Pancreas (tissue), 10 donors: ENCODE measurements at places on chromosomes 6 and 20. TPM values are rescaled to one million over a fixed set of nuclear protein-coding genes. Genes with fewer than 3 reads are reported as not detected.

DNA sequence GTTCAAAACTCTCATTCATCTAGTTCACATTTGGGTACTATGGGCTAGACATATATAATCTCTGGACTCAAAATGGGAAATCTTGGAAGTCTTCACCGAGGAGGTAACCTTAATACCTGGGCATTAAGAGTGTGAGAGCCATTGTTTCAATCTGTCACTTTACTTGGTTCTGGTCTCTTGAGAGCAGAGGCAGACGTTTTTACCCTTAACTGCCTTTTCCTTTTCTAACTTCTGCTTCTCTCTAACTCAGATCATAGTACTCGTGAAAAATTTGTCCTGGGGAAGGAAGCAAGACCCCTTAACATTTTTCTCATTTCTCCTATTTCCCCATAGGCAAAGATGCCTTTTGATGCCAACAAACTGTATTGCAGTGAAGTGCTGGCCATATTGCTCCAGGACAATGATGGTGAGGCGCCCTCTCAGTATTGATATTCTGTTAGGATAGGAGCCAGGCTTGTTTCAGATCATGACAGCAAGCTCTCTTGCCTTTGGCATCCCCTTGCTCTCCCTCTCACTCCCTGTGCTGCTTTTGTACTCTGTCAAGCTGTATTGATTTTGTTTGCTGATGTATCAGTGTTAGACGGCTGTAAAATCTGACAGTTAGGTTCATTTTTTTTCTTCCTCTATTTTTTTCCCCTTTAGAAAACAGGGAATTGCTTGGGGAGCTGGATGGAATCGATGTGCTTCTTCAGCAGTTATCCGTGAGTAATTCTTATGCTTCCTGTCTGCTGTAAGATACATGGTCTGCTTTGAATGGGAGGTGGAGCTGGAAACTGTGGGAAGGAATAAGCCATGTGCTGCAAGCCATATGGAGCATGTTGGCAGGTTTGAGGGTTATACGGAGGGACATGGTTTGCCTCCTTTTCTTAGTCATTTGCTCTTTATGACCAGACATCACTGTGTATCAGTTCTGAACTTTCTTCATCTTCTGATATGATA, 83.5 kb downstream of the CTNNBL1 start:
- DNase-seq, result no peak

GRCh38 chr6:39189915-39190544, 39.2 kb downstream of the KCNK5 start:
- DNase-seq, result no peak

DNA sequence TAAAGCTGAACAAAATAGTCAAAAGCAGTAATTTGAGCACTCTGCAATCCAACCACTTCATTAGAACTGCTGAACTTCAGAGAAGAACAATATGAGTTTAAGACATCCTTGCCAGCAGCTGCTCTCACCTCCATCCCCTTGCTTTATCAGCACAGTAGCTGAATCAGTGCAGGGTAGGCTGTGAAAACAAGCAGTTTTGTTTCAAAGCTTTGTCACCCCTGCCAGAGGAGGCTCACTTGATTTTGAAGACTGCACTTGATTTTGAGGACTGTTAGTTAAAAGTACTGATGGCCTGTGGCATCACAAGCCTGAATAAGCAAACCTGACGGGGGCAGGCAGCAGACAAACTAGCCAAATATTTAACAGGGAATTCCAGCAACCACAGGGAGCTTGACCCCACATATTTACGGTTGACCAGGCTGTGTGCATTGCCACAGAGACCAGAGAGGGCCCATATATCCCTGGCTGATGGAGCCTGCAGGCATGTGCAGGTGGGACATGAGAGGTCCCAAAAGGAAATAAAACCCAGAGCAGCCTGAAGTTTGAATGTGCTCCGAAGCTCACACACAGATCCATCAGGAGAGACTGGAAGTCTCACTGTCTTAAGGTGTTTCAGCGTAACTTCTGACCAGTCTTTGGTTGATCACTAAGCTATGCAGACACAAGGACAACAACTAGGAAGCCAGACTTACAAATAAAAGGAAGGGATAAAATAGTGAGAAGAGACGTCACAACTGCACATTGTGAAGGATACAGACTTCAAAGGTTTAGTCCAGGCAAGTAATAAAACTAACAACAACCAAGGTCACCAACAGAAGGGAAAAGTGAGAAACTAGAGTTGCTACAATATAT, 97.4 kb downstream of the PDSS2 start:
- DNase-seq, result no peak

- DNase-seq, result no peak
Observed at GRCh38 chr20:54601831-54602515, 126.6 kb downstream of the DOK5 start.

DNA sequence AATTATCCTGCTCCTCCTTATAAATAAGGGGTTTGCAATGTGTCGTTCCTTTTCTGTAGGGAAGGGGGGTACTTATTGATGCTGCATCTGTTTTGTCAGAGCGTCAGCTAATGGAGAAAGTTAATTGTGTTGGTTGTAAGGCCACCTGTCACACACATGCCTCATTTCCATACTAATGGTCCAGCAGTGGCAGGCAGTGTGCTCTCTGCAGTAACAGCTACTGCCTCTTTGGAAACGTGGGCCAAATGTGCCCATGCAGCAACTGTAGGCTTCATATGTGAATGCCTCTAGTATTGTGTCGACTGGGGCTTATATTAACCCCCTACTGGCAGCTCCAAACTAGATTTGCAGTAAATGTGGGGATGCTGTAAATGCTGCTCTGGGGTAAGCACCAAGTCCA, 56.3 kb upstream of the OLIG3 start:
- DNase-seq, result no peak

- DNase-seq, result no peak
Observed at GRCh38 chr20:50152394-50153152, 950 bp downstream of the PEDS1 start.

- DNase-seq, result no peak
Observed at GRCh38 chr6:139468178-139468819, 93.9 kb upstream of the CITED2 start.

DNA sequence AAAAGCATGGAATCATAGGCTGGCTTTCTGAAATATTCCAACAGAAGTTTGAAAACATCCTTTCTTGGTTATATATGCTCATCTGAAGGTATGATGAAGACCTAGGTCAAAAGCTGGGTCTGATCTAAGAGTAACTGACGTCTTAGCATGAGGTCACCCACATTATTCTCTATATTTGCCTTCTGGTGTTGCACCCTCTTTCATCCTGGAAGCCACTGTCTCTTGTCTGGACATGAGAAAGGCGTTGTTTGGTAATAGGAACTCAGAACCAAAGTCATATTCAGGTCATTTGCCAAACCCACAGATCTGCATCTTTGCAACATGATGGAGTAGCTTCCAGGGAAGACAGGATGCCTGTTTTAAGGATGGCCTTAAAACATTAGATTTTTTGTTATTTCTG, 17.6 kb downstream of the GABRR1 start:
- no peak for DNase-seq

DNA sequence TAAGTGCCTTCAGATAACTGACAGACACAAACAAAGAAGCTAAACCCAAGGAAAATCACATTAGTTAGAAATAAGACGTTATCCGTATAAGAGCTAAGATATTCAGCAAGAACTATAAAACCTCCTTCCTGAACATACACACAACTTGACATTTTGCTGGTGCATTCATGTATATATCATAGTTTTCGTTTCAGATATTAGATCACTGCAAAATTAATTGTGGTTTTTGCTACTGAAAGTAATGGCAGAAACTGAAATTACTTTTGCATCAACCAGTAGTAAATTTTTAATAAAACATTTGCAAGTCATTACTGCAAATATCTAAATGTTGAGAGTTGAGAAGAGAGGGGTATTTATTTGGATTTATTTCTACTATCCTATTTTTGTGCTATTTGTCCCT, 26.1 kb upstream of the KCNQ5 start:
- DNase-seq, result no peak

The FAM184A gene
- total RNA-seq, result 1.8 TPM

The RBBP8NL gene
- total RNA-seq, result 2.5 TPM

The OR2H2 gene
- not detected for total RNA-seq

The SASH1 gene
- total RNA-seq, result 9.9 TPM

The PBOV1 gene
- total RNA-seq, result not detected

The KCNK5 gene
- 16.0 TPM for total RNA-seq
